Stimulated activated CD8-positive, alpha-beta memory T cell treated with anti-CD3 and anti-CD28 coated beads, Interleukin-4, amount 100 ng/mL, for 1 hour (primary cell): ENCODE measurements at places on chromosomes 7 and 10.

- DNase-seq, result no peak
These were observed 319.2 kb upstream of the PLXDC2 start for GRCh38 chr10:19497026-19497425.

DNA sequence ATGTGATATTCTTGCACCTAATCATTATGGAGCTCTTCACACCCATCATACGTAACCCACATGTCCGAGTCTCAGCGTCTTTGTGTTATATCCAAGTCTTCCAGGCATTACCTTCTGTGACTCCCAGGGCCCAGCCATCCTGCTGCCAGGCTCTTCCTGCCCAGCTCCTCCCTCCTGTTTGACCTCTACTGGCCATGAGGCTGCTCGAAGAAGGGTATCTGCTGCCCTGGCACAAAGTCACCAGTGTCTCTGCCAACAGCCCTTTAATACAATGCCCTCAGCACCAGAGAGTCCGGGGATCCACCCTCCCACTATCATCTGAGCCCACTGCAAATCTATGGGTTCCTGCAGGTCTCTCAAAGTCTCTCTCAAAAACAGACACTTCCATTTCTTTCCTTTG lies 65.3 kb upstream of the WAC start:
- no peak for DNase-seq

- peak; percentile 81 for DNase-seq
These were observed 98.0 kb upstream of the ZNF722 start for GRCh38 chr7:63900394-63901203.

GRCh38 chr7:107874111-107874510 lies 16.9 kb upstream of the DLD start:
- no peak for DNase-seq

- no peak for DNase-seq
These were observed 26.4 kb upstream of the PRKAR2B start for GRCh38 chr7:107017965-107018719.

- no peak for DNase-seq
These were observed 21.2 kb upstream of the ZNRF2 start for GRCh38 chr7:30263090-30263710.

DNA sequence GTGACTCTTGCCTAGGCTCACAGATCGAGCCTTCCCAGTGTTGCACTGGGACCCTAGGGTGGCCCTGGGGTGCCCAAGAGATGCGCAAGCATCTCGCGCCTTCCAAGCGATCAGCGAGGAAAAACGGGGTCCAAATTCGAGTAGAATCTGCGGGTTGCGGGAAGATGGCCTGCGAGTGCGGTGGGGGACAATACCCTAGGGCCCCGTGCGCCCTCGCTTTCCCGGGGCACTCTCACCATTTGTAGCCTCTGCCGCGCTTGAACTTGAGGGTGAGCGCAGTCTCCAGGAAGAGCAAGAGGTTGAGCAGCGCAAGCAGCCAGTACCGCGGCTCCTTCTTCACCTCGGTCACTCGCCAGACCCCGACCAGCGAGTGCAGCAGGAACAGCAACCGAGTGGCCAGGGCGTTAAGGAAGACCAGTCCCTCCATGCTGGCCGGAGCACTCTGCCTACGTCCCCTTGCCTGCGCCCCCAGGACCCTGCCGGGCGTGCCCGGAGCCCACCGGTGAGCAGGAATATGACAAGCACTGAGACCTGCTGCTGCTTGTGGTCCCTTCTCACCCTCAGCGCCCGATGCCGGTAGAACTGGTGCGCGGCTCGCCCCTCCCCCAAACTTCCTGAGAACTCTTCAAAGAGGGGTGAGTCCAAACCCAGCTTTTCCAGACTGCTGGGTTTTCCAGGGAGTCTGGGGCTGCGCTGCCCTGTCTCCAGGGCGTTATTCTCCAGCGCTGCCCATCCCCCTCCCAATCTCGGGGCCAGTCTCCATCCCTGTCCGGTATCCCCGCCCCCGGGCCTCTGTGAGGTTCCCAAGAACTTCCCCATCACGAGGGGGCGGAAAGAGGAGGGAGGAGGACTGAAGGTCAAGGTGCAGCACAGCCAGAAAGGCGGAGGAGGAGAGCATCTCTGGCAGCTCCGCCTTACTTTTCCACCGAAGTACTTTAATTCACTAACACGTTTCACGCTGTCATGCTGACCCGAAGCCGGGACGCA lies at the start of gene TMEM26:
Gene TMEM26, minus strand, starts transcription at position 727 of the 987 bp plus-strand sequence. Its CDS starts 300 bp downstream, at position 427.
- DNase-seq, result no peak

- DNase-seq, result no peak
These were observed 576 bp upstream of the CSGALNACT2 start for GRCh38 chr10:43137717-43138020.

GRCh38 chr10:89705466-89705865 lies 4.1 kb downstream of the KIF20B start:
- no peak for DNase-seq
